Psoas muscle (tissue), 8 donors: ENCODE measurements at places on chromosomes 4 and X.

GRCh38 chrX:131630534-131630933 lies 86.7 kb downstream of the OR13H1 start:
- H3K27ac ChIP-seq, result no peak overlapping the region
- H3K4me3 ChIP-seq, result no peak overlapping the region
- H3K36me3 ChIP-seq, result no peaks in the 10 kb centered on the region
- no peak for DNase-seq

DNA sequence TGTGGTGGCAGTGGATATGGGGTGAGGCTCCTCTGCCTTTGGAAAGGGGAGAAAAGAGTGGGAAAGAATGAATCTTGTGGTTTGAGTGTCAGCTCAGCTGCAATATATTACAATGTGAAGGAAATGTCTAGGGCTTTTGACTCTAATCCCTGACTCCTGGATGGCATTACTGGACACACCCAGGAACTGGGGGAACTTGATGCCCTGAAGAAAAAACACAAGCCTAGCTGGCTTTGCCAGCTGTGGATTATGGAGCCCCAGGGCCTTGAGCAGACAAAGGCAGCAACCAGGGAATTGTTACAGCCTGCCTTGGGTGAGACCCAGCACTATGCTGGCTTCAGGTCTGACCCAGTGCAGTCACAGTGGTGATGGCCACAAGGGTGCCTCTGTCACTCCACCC lies 57.1 kb upstream of the CYSLTR1 start:
- H3K36me3 ChIP-seq, result no peaks in the 10 kb centered on the region
- peaks cover 3% of the 10 kb centered on the region for H3K27me3 ChIP-seq
- no peak for DNase-seq
- no peak overlapping the region for H3K27ac ChIP-seq
- H3K4me3 ChIP-seq, result no peak overlapping the region
- H3K4me1 ChIP-seq, result no peaks in the 10 kb centered on the region

DNA sequence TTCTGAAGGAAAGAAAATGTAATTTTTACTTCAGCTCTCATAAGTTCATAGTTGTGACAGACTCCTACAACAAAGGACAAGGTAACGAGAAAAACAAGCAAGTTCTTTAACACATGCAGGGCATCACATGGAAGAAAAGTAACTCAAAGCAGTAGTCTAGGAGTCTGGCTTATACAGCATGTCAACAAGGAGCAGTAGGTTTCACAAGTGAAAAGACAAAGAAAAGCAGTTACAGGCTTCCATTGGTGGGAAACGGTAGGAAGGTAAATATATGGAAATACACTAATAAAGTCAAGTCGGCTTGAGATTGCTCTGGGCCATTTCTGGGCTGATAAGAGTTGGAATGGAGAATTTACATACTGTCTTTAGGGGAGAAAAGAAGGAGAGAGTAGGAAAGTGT lies 228.4 kb upstream of the ZFP42 start:
- no peak overlapping the region for H3K27ac ChIP-seq
- no peaks in the 10 kb centered on the region for H3K4me1 ChIP-seq
- no peaks in the 10 kb centered on the region for H3K36me3 ChIP-seq
- H3K4me3 ChIP-seq, result no peak overlapping the region

- H3K4me3 ChIP-seq, result no peak overlapping the region
- H3K4me1 ChIP-seq, result peaks cover 3% of the 10 kb centered on the region
- no peaks in the 10 kb centered on the region for H3K36me3 ChIP-seq
- H3K27ac ChIP-seq, result no peak overlapping the region
- H3K27me3 ChIP-seq, result no peaks in the 10 kb centered on the region
- DNase-seq, result peak; percentile 10
Observed at GRCh38 chrX:139126493-139126892, 404.0 kb upstream of the F9 start.

DNA sequence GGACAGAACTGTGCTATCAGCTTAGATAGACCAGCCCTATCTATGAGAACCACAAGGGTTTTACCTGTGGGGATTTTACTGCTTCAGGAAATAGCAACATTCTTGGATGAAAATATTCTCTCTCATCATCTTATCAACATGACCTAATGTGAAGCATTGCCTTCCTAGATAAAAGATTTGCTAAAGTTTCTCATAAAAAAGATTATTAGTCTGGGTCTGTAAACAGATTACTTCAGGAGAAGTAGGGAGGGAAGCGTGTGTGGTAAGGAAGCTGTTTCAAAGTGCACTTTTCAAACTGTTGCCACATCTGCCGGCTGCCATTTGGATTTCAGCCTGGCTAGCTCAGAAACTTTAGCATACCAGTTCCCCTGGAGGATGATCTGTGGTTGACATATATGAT lies at the start of gene NOX1:
Gene NOX1 (minus strand): TSS at position 35 of the 400 bp plus-strand sequence. CDS start 220 bp downstream, outside the sequence.
- no peaks in the 10 kb centered on the region for H3K27me3 ChIP-seq
- no peaks in the 10 kb centered on the region for H3K36me3 ChIP-seq
- H3K27ac ChIP-seq, result no peak within 1 kb of the TSS
- H3K4me3 ChIP-seq, result no peak within 1 kb of the TSS
- no peak for DNase-seq

DNA sequence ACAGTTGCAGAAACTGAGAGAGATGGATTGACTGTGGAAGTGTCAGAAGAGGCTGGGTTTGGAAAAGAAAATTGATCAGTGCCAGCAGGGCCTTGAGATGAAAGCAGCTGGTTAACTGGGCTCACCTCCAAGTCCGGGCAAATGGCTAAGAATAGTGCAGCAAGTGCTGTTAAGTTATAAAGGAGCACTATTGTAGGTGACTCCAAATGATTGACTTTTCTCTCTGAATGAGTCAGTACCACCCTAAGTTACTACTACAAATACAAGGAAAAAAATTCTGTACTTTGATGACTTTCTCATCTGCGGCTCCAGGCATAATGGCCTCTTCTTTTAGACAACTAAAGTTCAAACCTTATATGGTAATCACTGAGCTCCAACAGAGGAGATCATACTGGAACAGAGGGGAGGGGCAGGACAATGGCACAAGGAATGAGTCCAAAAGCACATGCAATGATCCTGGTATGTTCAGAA lies 733.4 kb upstream of the INTU start:
- no peak overlapping the region for H3K4me3 ChIP-seq
- DNase-seq, result no peak
- no peaks in the 10 kb centered on the region for H3K4me1 ChIP-seq
- no peaks in the 10 kb centered on the region for H3K36me3 ChIP-seq
- H3K27ac ChIP-seq, result no peak overlapping the region

- no peaks in the 10 kb centered on the region for H3K4me1 ChIP-seq
- H3K4me3 ChIP-seq, result no peak overlapping the region
- no peak for DNase-seq
- peaks cover 2% of the 10 kb centered on the region for H3K27me3 ChIP-seq
Observed at GRCh38 chr4:8523175-8523574, 57.0 kb upstream of the GPR78 start.

DNA sequence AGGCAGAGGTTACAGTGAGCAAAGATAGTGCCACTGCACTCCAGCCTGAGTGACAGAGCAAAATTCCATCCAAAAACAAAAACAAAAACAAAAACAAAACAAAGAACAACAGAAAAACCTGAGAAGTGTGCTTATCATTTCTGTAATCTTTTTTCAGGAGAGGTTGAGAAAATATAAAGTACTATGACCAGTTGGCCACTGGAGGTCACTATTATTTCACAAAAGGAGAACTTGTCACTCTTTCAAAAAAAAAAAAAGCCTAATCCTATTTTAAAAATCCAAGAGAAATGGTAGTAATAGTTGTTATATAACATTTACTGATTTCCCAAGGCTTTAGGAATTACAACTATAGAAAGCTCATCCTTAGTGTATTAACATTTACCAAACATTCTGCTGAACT lies 24.9 kb upstream of the RNF150 start:
- no peak overlapping the region for H3K27ac ChIP-seq
- no peak for DNase-seq
- no peaks in the 10 kb centered on the region for H3K36me3 ChIP-seq
- H3K27me3 ChIP-seq, result no peaks in the 10 kb centered on the region

- no peaks in the 10 kb centered on the region for H3K36me3 ChIP-seq
- no peaks in the 10 kb centered on the region for H3K27me3 ChIP-seq
- H3K4me3 ChIP-seq, result no peak overlapping the region
- no peaks in the 10 kb centered on the region for H3K4me1 ChIP-seq
- DNase-seq, result no peak
Observed at GRCh38 chr4:160370046-160370445, 1267.2 kb downstream of the RAPGEF2 start.

DNA sequence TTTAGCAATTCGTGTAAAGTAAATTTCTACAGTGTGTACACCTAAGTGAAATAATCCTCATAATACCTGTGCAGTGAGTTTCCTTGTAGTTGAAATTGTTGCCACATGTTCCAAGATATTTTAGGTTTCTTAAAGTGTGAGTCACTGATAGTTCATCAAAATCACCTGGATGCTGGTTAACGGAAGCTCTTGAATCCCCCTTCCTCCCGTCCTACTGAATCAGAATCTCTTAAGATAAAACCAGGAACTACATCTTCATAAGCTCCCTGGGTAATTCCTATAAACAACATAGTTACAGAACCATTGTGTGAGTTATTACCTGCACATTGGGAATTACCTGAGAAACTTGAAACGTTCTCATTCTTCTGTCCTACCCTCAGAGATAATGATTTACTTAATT lies 197.4 kb upstream of the HS3ST1 start:
- H3K27ac ChIP-seq, result no peak overlapping the region
- no peak for DNase-seq
- no peak overlapping the region for H3K4me3 ChIP-seq
- no peaks in the 10 kb centered on the region for H3K4me1 ChIP-seq
- H3K27me3 ChIP-seq, result no peaks in the 10 kb centered on the region
- no peaks in the 10 kb centered on the region for H3K36me3 ChIP-seq

DNA sequence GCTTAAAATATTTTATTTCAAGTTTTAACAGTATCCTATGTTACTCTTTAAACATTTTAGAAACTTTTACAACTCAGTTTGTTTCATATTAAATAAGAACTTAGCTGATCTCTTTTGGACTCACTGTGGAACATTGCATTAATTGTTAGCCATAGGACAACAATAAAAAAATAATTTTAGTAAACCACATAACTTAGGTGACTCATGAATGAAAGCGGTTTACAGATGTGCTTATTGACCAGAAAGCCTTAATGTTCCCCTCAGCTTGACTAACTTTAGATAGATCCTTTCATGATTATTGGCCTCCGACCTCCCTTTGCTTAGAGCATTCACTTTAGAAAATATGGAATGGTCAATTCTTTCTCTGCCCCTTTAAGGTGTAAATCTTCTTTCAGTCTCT lies 783.5 kb upstream of the MAGEB2 start:
- H3K4me3 ChIP-seq, result no peak overlapping the region
- H3K27me3 ChIP-seq, result no peaks in the 10 kb centered on the region

DNA sequence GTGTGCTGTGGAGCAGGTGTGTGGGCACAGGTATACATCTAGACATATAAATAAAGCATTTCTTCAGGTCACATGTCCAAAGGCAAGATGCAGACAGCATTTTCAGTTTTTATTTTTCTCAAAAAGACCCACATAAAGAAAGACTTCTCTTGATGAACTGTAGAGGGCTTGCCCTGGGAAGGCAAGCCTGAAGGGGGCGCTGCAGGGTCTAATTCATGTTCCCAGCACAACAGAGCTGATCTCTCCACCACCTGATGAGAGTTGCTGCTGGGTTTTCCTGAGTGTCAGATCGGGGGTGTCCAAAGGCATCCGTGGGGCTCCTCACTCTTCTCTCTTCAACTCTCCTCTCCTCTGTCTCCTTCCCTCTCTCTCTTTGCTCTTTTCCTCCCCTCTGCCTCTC lies 26.6 kb downstream of the ADRA2C start:
- H3K36me3 ChIP-seq, result no peaks in the 10 kb centered on the region
- H3K4me1 ChIP-seq, result no peaks in the 10 kb centered on the region
- H3K27ac ChIP-seq, result no peak overlapping the region

GRCh38 chrX:23656684-23657083 lies 10.6 kb upstream of the PRDX4 start:
- no peak overlapping the region for H3K4me3 ChIP-seq
- H3K4me1 ChIP-seq, result no peaks in the 10 kb centered on the region
- DNase-seq, result no peak
- no peaks in the 10 kb centered on the region for H3K27me3 ChIP-seq
- H3K36me3 ChIP-seq, result no peaks in the 10 kb centered on the region
- no peak overlapping the region for H3K27ac ChIP-seq
